ENCODE measurements at places on chromosomes 4 and X.

DNA sequence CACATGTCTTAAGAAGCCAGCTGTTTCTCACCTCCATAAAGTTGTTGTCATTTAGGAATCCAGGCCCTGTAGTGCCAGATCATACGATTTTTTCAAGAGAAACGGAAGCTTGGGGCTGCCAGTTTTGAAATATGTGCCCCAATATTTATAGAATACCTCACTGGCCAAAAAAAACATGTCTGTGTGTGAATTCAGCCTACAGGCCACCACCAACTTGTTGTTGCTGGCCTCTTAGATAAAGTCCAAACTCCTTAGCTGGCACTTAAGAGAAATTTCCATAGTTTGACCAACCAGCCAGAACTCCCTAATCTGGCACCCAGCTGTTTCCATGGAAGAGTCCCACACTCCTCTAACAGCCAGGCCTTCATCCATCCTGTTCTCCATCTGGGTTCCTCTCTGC, 74.1 kb downstream of the WDR19 start:
- no peak for DNase-seq
- no peaks in the 10 kb centered on the region for H3K36me3 ChIP-seq
- H3K27ac ChIP-seq, result no peak overlapping the region
- H3K4me1 ChIP-seq, result no peaks in the 10 kb centered on the region

DNA sequence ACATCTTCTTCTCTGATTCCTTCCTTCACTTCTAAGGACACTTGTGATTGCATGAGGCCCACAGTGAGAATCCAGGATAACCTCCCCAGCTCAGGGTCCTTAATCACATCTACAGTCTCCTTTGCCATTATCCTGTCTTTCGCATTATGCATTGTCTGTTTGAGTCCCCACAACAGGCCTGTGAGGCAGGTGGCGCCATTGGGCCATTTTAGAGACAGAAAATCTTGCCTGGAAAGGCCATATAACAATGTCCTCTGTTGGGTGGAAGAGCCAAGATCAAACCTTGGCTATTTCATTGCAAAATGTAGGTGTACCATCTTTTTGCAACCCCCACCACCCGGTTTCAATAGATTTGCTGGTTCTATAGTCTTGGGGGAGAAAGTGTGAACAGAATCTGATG, 11.8 kb upstream of the DCUN1D4 start:
- no peak overlapping the region for H3K27ac ChIP-seq
- no peaks in the 10 kb centered on the region for H3K36me3 ChIP-seq
- peaks cover 12% of the 10 kb centered on the region for H3K27me3 ChIP-seq
- no peaks in the 10 kb centered on the region for H3K4me1 ChIP-seq
- peak; percentile 53 for DNase-seq
- no peak overlapping the region for H3K4me3 ChIP-seq

DNA sequence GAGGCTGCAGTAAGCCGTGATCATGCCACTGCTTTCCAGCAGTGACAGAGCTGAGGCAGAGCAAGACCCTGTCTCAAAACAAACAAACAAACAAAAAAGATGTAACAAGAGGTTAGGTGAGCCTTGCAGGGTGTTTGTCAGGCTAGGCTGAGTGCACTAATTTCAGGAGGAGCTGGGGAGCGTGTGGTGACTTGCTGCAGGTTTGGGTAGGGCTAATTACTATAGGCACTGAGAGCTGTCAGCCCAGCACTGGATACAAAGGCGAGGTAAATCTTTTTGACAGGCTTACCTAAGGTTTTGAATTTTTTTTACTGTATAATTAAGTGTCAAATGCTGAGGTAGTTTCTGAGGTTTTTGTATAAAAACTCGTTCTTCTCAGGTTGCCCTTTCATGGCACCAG, 29.8 kb upstream of the SH3D19 start:
- no peak for DNase-seq
- H3K4me3 ChIP-seq, result no peak overlapping the region
- no peaks in the 10 kb centered on the region for H3K27me3 ChIP-seq
- no peak overlapping the region for H3K27ac ChIP-seq
- no peaks in the 10 kb centered on the region for H3K4me1 ChIP-seq

DNA sequence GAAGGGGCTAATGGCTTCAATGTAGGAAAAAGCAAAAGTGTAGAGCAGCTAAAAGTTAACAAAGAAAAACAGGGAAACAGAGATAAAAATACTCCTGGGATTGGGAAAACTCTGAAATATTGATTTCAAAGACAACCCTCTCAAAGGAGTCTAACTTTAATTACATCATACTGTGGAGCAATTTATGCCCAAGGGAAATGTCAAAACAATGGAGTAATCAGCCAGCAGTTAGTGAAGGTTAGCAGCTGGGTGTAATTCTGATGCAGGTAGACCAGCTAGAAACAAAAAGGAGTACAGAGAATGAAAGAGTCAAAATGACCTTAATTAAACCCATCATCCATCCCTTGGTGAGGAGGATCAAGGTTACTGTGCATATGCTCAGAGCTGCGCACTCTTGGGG, 169.0 kb downstream of the ADAM29 start:
- no peak overlapping the region for H3K4me3 ChIP-seq
- no peaks in the 10 kb centered on the region for H3K4me1 ChIP-seq
- H3K27me3 ChIP-seq, result no peaks in the 10 kb centered on the region
- no peak overlapping the region for H3K27ac ChIP-seq
- DNase-seq, result no peak

DNA sequence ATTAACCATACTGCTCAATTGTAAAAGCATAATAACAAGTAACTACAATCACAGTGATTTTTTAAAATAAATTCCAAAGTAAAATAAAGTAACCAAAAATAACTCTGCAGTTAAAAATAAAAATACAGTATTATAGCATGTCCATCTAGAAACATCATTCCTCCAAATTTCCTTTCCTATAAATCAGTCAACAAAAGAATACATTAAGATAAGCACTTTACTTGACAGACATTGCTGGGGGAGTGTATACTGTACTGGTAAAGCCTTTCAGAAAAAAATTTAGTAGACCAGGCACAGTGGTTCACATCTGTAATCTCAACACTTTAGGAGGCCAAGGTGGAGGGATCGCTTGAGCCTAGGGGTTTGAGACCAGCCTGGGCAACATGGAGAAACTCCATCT, 91.1 kb downstream of the LRBA start:
- no peak overlapping the region for H3K27ac ChIP-seq
- no peak for DNase-seq
- H3K4me3 ChIP-seq, result no peak overlapping the region
- H3K4me1 ChIP-seq, result no peaks in the 10 kb centered on the region
